CD4-positive, CD25-positive, alpha-beta regulatory T cell (primary cell): ENCODE measurements at places on chromosomes 13 and 19. TPM values are rescaled to one million over a fixed set of nuclear protein-coding genes. Genes with fewer than 3 reads are reported as not detected.

Gene IL12RB1
- polyA plus RNA-seq, result 40.7 TPM

Gene ZNF221
- 0.96 TPM for polyA plus RNA-seq

Gene FXYD3
- polyA plus RNA-seq, result not detected

Gene CYP2A6
- not detected for polyA plus RNA-seq

Gene ZNF90
- 1.5 TPM for polyA plus RNA-seq

Gene REX1BD
- 144 TPM for polyA plus RNA-seq

Gene GPC6
- not detected for polyA plus RNA-seq

Gene ZNF180
- polyA plus RNA-seq, result 11.1 TPM

Gene FOXA3
- polyA plus RNA-seq, result not detected

Gene GPR12
- not detected for polyA plus RNA-seq

Gene KLK15
- not detected for polyA plus RNA-seq

Gene NKG7
- 12.2 TPM for polyA plus RNA-seq

Gene DNAAF3
- polyA plus RNA-seq, result not detected

Gene IGFLR1
- 114 TPM for polyA plus RNA-seq

Gene CEACAM3
- not detected for polyA plus RNA-seq

Gene HSD17B14
- 2.0 TPM for polyA plus RNA-seq

Gene PRSS57
- not detected for polyA plus RNA-seq

Gene TMEM145
- not detected for polyA plus RNA-seq

Gene RAB20
- polyA plus RNA-seq, result 2.3 TPM

Gene ZNF442
- 2.3 TPM for polyA plus RNA-seq

Gene RXFP2
- polyA plus RNA-seq, result not detected

Gene SCEL
- not detected for polyA plus RNA-seq
